ENCODE measurements at places on chromosomes 7 and 10.

DNA sequence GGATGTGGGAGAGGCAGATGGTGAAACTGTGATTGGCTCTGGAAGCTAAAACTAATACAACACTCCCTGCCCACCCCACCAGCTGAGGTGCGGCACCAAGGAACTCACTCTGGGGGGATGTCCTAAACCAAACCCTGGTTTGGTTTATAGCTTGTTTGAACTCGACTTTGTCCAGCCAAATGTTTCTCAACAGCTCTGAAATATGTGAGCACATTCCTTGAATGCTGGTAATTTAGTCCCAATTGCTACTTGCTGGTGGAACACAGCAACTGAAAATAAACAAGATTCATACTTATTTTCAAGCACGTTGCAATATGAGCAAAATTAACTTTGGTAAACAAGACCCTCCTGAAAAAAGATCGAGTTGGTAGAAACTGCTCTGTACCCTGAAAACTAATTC lies 39.7 kb upstream of the CARD11 start:
- H3K27ac ChIP-seq: no peak overlapping the region
- H3K27me3 ChIP-seq: no peaks in the 10 kb centered on the region
- DNase-seq: no peak
- no peak overlapping the region for H3K4me3 ChIP-seq

DNA sequence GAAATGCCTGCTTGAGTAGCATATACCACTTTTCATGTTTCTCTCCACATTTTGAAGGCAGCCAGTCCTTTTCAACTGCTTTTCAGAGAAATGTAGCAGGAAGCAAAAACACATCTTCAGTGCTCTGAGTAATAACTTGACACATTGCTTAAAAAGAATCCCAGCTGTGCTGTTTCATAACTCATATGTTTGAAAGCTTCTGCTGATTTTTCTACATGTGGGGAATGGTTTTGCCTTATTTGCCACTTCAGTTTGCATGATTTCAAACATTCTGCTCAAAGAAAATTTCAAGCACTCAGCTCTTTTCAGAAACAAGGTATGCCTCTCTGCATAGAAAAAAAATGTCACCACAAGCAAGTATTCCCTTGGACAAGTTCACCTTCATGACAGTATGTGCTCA lies 732.8 kb downstream of the POM121L12 start:
- no peak overlapping the region for H3K27ac ChIP-seq
- no peaks in the 10 kb centered on the region for H3K27me3 ChIP-seq
- no peaks in the 10 kb centered on the region for H3K36me3 ChIP-seq
- no peaks in the 10 kb centered on the region for H3K4me1 ChIP-seq

- no peaks in the 10 kb centered on the region for H3K27me3 ChIP-seq
- H3K36me3 ChIP-seq: peaks cover 3% of the 10 kb centered on the region
- no peak overlapping the region for H3K27ac ChIP-seq
Measured at GRCh38 chr10:101902032-101902819, 58.6 kb upstream of the KCNIP2 start.

DNA sequence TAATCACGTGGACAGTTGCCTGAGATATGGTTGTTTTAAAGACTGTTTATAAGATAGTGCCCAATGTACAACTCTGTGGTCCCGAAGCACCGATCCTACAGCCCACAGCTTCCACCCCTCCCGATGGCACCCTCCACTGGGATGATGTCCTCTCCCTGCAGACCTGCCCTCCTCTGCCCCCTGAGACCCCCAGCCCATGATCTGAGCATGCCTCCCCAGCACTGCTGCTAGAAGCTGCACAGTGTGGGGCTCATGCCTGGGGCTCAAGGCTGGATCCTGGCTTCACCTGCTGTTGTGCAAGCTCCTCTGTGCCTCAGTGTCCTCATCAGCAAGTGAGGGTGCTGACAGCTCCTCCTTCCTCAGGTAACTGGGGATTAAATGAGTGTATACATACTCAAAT lies 254.7 kb upstream of the MKI67 start:
- no peaks in the 10 kb centered on the region for H3K36me3 ChIP-seq
- no peaks in the 10 kb centered on the region for H3K27me3 ChIP-seq
- no peak for DNase-seq
- H3K4me1 ChIP-seq: no peaks in the 10 kb centered on the region
- H3K4me3 ChIP-seq: no peak overlapping the region
- H3K27ac ChIP-seq: no peak overlapping the region

DNA sequence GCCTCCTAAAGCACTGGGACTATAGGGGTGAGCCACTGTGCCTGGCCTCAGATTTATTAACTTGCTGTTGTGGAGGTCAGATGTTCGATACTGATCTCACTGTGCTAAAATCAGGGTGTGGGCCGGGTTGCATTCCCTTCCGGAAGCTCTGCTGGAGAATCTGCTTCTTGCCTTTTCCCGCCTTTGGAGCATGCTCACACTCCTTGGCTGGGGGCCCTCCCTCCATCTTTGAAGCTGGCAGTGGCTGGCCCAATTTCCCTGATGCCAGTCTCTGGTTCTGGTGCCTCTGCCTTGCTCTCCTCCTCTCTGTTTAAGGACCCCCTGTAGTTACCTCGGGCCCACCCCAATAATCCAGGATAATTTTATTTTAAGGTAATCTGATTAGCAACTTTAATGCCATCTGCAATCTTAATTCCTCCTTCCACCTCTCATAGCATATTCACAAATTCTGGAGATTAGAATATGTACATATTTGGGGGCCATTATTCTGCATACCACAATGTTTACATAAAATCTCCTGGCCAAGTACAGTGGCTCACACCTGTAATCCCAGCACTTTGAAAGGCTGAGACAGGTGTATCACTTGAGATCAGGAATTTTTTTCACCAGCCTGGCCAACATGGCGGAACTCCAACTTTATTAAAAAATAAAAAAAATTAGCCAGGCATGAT lies 7.9 kb upstream of the PITRM1 start:
- no peak for DNase-seq
- no peaks in the 10 kb centered on the region for H3K36me3 ChIP-seq
- no peak overlapping the region for H3K27ac ChIP-seq
- H3K4me1 ChIP-seq: no peaks in the 10 kb centered on the region
- H3K27me3 ChIP-seq: no peaks in the 10 kb centered on the region
- H3K4me3 ChIP-seq: no peak overlapping the region

DNA sequence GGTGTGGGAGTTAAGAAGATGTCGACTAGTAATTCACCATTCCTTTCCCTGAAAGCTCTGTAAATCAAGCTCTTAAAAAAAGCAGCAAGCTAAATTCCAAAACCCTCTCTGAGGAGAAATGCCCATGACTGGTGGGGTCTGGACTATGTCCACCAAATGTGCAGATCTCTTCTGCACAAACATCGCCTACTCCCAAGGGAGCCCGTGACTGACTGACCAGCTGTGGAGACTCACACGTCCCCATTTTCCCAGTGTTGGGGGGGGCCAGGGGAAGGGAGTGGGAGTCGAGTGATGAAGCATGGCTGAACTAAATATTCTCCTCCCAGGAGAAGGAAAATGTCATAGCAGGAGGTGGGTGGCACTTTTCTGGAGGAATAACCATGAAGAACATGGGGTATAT lies 164.1 kb upstream of the HPS1 start:
- DNase-seq: no peak
- H3K4me3 ChIP-seq: no peak overlapping the region
- no peak overlapping the region for H3K27ac ChIP-seq
- no peaks in the 10 kb centered on the region for H3K4me1 ChIP-seq
- no peaks in the 10 kb centered on the region for H3K36me3 ChIP-seq

GRCh38 chr10:126504063-126504760 lies 115.9 kb upstream of the ADAM12 start:
- H3K27ac ChIP-seq: no peak overlapping the region
- no peaks in the 10 kb centered on the region for H3K27me3 ChIP-seq
- DNase-seq: no peak
- H3K36me3 ChIP-seq: no peaks in the 10 kb centered on the region
- H3K4me3 ChIP-seq: no peak overlapping the region

- H3K4me3 ChIP-seq: no peak overlapping the region
- peaks cover 23% of the 10 kb centered on the region for H3K4me1 ChIP-seq
- no peaks in the 10 kb centered on the region for H3K27me3 ChIP-seq
- H3K36me3 ChIP-seq: no peaks in the 10 kb centered on the region
- H3K27ac ChIP-seq: no peak overlapping the region
- DNase-seq: no peak
Measured at GRCh38 chr7:135936497-135937217, 40.5 kb downstream of the MTPN start.

- H3K36me3 ChIP-seq: no peaks in the 10 kb centered on the region
- no peak overlapping the region for H3K4me3 ChIP-seq
- no peak overlapping the region for H3K27ac ChIP-seq
- no peaks in the 10 kb centered on the region for H3K27me3 ChIP-seq
- no peak for DNase-seq
- no peaks in the 10 kb centered on the region for H3K4me1 ChIP-seq
Measured at GRCh38 chr10:73965890-73966768, 31.8 kb upstream of the VCL start.

DNA sequence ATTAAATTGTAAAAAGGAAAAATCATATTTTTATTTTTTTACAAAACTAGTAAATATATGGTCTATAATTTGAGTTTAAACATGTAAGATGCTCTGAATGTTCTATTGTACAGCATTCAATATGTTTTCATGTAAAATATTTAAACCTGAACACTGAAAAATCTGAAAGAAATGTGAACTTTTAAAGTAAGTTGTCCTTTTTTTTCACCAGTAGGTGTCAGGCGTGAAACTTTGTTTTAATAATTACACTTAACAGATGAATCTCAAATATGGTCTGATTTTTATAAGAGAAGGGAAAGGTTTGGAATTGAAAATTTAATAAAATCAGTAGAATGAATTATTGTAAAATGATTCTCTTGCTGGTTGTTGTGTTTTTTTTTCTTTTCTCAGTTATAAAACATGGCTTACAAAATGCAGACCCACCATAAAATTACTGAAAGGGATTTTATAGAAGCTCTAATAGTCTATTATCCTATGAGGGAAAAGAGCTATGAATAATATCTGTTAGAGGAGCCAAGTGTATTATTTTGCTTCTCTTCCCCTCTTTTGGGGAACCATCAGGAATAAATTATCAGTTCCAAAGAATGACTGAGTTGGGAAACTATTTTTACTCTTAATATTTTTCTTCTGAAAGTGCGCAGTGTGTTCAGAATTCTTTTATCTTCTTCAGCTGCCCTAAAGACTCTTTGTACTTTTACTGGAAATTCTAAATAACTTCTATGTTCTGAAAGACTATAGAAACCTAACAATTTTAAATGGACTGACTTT lies 217.7 kb upstream of the FZD1 start:
- no peak overlapping the region for H3K4me3 ChIP-seq
- no peaks in the 10 kb centered on the region for H3K36me3 ChIP-seq
- DNase-seq: no peak
- no peaks in the 10 kb centered on the region for H3K27me3 ChIP-seq
- H3K4me1 ChIP-seq: no peaks in the 10 kb centered on the region
- no peak overlapping the region for H3K27ac ChIP-seq

DNA sequence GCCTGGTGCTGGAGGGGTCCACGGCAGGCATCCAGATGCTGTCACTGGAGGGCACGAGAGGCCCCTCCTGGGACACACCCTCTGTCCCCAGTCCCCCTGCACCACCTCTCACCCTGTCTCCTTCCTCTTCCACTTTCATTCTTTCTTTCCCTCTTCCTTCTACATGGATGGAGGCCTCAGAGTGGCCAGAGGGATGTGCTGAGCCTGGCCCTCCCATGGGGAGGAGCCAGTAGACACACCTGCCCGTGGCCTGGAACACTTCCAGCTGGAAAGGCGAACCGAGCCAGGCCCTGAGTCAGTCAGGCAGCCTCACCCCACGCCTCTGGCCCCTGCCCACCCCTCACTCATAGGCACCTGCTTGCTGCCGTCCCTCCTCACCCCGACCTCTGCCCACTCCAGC lies 55.9 kb upstream of the MXI1 start:
- peaks cover 22% of the 10 kb centered on the region for H3K27me3 ChIP-seq
- no peak for DNase-seq
- no peak overlapping the region for H3K4me3 ChIP-seq
- peaks cover 6% of the 10 kb centered on the region for H3K4me1 ChIP-seq
- H3K36me3 ChIP-seq: no peaks in the 10 kb centered on the region
